Activated gamma-delta T cell (primary cell): ENCODE measurements at places on chromosomes 16 and 17.
A peak's percentile ranks its signal among the peaks of the same experiment; 100 is the strongest.

DNA sequence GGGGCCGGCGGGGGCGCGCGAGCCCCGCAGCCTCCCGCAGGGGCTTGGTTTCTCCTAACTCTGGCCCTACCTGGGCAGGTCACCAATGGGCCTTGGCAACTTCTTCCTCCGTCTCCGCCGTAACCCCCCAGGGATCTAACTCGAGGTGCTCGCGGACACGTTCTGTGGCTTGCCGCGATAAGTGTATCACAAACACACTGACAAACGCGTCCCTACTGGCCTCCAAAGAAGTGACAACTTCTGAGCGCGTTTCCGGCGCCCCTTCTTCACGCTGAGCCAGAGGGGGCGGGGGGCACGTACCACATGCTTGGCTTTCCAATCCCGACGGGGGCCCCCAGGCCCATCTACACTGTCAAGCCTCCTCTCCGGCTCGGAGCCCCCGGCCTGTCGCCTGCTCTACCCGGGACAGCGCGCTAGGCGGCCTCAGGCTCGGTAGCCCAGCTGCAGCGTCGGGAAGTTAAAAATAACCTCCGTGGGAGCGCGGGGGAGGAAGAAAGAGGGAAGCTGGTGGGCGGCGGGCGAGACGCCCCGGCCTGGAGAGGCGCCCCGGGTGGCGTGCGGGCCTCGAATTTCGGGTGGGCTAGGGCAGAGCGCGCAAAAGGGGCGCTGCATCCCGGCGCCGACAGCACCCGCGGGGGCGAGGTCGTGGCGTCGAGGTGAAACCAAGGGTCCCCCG is 725 bp upstream of the SPHK1 start:
- no peak for DNase-seq

DNA sequence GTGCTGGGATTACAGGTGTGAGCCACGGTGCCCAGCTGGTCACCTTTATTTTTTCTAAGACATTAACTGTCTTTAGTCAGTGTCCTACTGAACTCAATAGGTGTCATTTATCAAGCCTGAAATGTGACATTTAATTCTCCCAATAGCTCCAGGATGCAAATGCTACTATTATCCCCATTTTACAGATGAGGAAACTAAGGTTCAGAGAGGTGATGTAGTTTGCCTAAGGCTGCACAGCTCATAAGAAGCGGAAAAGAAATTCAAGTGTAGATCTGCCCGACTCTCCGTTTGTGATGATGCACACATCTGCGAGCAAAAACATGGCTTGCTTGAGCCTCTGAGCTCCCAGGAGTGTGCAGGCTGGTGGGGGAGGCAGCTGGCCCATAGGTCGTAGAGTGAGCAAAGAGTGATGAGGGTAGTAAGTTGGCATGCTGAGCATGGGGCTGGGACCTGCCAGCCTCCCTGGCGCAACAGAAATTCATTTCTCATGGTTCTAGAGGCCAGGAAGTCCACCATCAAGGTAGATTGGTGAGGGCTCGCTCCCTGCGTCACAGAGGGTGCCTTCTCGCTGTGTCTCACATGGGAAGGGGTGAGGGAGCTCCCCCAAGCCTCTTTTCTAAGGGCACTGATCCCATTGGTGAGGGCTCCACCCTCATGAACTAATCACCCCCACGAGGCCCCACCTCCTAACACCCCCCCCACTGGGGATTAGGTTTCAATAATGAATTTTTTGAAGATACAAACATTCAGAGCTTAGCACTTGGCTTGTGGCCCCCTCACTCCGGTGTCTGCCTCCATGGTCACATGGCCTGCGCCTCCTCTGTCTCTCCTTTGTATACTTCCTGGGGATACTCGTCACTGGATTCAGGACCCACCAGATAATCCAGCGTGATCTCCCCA is 141.5 kb upstream of the PLCG2 start:
- DNase-seq, result no peak

DNA sequence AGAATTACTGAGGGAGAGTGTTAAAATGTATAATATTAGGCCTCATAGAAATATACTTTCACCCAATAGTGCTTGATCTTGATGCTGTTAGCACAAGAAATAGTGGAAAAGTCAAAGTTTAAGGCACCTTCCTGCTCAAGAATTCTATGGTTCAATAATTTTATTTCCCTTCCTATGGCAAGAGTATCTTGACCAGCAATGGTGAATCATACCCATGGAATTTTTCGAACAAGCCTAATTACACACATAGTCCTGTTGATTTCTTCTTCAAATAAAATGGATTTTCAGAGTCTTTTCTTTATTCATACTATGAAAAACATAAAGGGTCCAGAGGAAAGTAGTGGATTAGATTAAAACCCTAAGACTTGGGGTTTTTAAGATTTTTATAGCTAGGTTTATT is 810.6 kb downstream of the CDH11 start:
- no peak for DNase-seq

DNA sequence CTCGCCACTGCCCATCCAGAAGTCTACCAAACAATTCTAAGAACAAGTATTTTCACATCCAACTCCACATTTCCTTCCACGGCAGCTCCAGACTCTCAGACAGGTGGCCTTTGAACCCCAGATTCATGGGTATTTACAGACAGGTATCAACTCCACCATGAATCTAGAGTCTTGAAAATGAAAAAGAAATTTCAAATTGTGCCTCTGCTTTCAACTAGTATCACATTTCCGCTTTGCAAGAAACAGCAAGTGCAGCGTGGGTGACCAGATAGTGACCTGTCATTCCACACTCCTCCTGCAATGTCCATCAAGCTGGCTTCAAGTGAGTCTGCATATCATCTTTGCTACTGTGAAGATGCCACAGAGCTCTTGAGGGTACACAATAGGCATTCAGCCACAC is 232.4 kb upstream of the RPL38 start:
- DNase-seq, result no peak

DNA sequence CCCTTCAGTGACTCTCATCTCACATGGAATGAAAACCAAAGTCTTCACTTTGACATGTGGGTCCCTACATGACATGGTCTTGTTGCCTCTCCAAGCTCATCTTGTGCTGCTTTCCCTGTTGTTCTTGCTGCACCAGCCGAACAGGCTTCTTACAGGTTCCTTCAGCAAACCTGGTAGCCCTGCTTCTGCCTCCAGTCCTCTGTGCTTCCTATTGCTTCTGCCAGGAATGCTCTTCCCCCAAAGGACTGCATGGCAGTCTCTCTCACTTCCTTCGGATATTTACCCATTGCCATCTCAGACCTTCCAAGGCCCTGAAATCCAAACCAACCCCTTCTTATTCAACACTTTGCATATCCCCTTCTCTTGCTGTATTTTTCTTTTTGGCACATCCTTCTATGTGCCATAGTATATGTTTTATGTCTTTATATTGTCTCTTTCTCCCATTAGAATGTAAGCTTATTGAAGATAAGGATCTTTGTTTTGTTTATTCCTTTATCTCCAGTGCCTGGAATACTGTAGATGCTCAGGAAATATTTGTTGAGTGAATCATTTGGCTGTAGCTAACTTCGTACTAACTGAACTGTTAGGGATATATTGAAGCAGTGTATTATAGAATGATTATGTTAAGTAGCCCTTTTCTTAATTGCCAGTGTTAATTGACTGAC is 57.9 kb upstream of the SLC12A3 start:
- DNase-seq, result no peak

DNA sequence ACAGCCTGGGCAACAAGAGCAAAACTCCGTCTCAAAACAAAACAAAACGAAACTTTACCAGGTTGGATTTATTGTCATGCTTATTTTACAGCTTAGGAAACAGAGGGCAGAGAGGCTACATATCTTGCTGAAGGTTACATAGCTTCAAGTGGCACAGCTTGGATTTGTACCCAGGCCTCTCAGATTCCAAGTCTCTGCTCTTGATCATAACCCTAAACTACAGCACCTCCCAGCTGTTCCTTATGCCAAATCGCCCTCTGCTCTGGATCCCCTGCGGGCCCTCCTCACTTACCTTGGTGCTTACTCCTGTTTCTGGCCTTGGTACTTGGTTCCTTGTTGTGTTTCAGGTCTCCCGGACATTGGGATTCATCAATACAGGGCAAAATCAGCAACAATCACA is 11.7 kb upstream of the CUEDC1 start:
- DNase-seq, result no peak

GRCh38 chr17:39605492-39606433 is 2.0 kb downstream of the NEUROD2 start:
- DNase-seq, result no peak

GRCh38 chr17:41989702-41990419 is 23.3 kb downstream of the CNP start:
- DNase-seq, result no peak

DNA sequence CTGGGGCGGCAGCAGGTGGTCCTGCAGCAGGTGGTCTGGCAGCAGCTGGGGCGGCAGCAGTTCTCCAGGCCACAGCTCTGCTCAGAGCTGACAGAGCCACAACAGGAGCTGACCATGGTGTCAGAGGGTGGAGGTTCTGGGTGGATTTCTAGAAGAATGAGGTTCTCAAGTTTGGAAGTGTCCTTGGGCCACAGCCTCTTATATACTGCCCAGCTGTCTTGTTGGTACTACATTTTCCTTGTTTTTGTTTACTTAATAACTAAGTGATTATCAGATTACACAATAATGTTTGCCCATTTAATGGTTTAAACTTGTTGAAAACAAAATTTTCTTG is at the start of gene KRTAP4-5:
KRTAP4-5 (minus strand) TSS at position 174 of the 334 bp plus-strand sequence; CDS start at position 116, 58 bp downstream.
- no peak for DNase-seq

- no peak for DNase-seq
Measured at GRCh38 chr16:74713325-74713724, 12.7 kb upstream of the MLKL start.

GRCh38 chr16:67236563-67237395 is 9.8 kb downstream of the TMEM208 start:
- DNase-seq, result peak; percentile 46

DNA sequence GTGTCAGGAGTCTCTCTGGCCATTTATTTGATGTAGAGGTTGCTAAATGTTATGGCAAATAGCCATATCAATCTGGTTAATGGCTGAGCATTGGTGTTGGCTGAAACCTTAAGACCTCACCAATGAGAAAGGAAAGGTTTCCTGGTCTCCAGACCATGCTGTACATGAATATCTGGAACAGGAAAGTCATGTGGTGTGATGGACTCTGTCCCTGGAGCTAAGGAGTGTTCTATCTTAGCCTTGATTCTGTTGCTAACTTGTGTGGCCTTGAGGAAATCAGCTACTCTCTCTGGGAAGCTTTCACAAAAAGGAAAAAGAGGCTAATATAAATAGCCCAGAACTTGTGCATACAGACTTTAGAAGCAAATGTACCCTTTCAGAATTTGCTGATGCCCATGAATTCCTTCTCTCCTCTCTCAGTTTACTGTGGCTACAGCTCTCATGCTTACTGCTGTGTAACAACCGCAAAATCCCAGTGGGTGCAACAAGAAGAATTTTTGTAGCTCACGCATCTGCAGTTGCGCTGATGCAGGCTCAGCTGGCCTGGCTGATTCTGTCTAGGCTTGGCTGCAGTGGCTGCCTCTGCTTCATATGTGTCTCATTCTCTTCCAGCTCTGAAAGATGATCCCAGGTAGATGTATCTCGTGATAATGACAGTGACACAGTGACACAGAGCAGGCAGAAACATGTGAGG is 287.5 kb downstream of the NPIPA8 start:
- no peak for DNase-seq

GRCh38 chr17:42969001-42969581 is 4.8 kb upstream of the AARSD1 start:
- DNase-seq, result no peak

GRCh38 chr17:67312265-67312664 is 54.1 kb downstream of the PSMD12 start:
- no peak for DNase-seq

- DNase-seq, result no peak
Measured at GRCh38 chr17:34386343-34386696, 23.3 kb upstream of the CCL1 start.

DNA sequence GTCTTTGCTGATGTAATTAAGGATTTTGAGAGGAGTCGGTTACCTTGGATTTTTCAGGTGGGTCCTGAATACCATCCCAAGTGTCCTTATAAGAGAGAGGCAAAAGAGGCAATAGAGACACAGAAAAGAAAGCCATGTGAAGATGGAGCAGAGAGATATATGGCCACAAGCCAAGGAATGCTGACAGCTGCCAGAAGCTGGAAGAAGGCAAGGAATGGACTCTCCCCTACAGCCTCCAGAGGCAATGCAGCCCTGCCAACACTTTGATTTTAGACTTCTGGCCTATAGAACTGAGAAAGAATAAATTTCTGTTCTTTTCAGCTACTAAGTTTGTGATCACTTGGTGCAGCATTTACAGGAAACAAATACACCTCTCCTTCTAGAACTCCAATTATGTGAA is 8.2 kb upstream of the RNFT1 start:
- DNase-seq, result no peak

- no peak for DNase-seq
Measured at GRCh38 chr16:608019-608418, 18.2 kb downstream of the RAB40C start.

GRCh38 chr16:578870-579405 is 9.2 kb downstream of the PIGQ start:
- no peak for DNase-seq

DNA sequence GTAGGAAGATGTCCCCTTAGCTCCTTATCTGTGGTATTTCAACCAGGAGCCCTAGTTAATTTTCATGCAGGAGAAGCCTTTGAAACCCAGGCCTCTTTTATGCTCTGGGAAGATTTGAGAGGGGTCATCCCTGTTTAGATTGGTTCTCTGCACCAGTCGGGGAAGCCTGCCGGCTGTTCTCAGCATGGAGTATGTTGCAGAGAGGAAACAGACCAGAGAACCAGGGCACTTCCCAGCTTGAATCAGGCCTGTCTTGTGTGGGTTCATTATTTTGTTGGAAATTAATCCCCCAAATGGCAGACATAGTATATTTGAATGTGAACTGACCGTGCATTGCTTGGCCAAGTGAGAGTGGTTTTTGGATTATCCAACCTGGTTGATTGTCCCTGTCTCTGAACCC is 1082.1 kb upstream of the RBFOX1 start:
- DNase-seq, result no peak

DNA sequence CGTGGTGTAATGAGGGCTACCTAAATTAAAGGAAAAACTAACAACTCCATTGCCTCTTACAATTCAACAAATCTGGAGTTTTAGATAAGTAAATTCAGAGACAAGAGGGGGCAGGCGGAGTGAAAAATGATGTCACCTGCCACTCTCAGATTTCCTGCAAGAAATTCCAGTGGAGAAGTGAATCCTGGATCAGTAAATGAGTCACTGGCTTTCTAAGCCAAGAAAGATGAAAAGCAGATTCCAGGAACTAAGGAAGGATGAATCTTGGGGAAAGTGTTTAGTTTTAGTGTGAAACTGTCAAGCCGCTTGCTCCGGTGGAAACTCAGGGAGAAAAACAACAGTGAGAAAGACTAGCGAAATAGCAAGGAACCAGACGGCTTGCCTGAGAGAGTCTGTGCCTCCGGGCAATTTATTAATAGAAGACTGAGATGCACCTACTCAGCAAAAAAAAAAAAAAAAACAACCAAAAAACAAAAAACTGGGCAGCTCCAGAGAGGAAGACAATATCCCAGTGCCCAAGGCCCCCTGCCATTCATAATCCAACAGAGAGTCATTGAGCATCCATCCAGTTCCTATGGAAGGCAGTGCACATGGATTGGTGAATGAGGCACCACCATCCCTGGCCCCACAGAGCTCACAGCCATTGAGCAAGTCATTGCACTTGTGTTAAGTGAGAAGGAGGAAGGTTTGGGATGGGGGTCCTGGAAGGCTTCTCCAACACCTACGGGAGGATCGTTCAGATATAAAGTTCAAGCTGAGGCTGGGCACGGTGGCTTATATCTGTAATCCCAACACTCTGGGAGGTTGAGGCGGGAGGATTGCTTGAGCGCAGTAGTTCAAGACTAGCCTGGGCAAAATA is 12.1 kb upstream of the RIPOR1 start:
- no peak for DNase-seq

GRCh38 chr16:79001156-79001967 is 599.2 kb downstream of the MAF start:
- DNase-seq, result no peak
